ENCODE measurements at places on chromosomes 3 and 15.

- DNase-seq: no peak
These were observed 44.5 kb downstream of the GBE1 start for GRCh38 chr3:81716870-81717509.

GRCh38 chr15:82810061-82810889 lies 847 bp downstream of the WHAMM start:
- DNase-seq: no peak

DNA sequence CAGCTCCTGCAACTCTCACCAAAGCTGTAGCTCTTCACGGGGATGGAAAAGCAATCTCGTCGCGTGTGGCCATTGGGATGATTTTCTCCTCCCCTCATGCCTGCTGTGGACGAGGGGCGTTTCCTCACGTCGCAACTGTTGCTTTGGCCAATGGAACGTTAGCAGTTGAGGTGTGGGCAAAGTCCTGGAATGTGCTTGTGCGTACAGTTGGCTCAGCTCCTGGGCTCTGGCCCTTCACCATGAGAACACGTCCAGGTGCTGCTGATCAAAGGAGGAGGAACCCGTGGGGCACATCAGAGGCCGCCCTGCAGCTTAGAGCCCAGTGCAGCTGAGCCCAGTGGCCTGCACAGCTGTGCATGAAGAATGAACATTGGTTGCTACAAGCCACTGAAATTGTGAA lies 186.1 kb downstream of the TJP1 start:
- no peak for DNase-seq

DNA sequence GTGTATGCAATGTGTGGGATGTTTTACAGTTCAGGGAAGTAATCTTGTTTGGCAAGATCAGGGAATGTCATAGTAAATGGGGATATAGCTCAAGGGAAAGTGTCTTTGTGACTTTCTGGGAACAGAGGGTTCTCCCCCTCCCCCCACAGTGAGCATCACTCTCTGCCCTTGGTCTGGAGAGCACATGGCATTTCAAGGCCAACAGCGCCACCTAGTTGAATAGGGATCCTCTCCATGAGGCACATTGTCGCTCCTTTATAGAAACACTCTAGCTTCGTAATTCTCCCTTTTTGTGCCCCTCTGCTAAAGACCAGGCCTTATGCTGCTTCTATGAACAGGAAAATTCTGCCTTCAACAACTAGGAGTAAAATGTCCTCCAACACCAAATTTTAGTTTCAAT lies 37.1 kb upstream of the ARNT2 start:
- DNase-seq: no peak

GRCh38 chr3:118802325-118803095 lies 232.1 kb downstream of the IGSF11 start:
- DNase-seq: no peak

DNA sequence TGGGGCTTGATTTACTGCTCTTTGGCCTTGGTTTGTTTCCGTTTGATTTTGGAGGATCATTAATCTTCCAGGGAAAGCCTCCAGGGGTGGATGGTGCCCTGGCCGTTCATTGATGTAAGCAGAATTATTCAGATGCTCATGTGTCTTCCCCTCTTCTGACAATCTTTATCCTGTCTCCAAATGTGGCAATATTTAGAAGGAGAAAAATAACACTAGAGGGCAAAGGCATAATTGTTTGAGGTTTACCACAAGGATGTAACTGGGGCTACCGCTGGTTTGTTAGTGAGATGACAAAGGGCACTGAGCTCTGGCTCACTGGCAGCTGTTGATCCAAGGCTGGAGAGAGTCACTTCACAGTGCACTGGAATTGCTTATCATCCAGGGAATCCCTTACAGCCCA lies 18.2 kb upstream of the PLCL2 start:
- no peak for DNase-seq

- DNase-seq: no peak
These were observed 126.9 kb downstream of the THRB start for GRCh38 chr3:24367664-24368264.

- DNase-seq: no peak
These were observed 345.7 kb upstream of the RBMS3 start for GRCh38 chr3:28935146-28935545.

GRCh38 chr3:356952-357351 lies 160.4 kb downstream of the CHL1 start:
- no peak for DNase-seq

DNA sequence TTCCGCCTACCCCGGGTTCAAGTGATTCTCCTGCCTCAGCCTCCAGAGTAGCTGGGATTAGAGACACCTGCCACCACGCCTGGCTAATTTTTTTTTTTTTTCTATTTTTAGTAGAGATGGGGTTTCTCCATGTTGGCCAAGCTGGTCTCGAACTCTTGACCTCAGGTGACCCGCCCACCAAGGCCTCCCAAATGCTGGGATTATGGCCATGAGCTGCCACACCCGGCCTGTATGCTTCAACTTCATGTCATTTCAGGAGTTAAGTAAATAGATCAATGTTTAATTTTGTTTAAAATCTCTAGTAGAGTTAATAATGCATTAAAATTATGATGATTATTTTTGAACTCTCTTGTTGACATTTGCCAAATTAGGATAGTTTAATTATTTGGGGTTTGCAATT lies 121.1 kb upstream of the ALDH1A3 start:
- DNase-seq: no peak

- DNase-seq: no peak
These were observed 275.6 kb upstream of the PROK2 start for GRCh38 chr3:72060447-72061034.

DNA sequence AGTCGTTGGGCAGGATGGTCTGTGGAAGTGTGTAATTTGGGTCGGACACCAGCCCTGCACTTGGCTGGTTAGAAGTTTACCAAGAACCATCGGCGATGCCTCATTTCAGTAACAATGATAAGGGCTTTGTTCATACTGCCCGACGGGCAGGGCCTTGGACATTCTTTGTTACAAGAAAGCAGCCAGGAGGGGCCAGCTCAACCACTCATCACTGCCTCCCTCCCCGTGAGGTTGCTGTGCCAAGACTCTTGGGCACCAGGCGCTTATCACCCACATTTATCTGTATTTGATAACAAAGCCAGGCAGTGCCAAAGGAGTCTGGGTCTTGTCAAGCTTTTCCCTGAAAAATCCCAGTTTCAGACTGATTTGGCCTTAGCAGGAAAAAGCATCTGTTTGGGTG lies 235.0 kb downstream of the ADAMTS17 start:
- DNase-seq: no peak

GRCh38 chr3:130699765-130700164 lies 46.9 kb downstream of the PIK3R4 start:
- no peak for DNase-seq

- peak; percentile 64 for DNase-seq
These were observed 338.8 kb upstream of the DNAJC19 start for GRCh38 chr3:181328346-181328745.

- DNase-seq: no peak
These were observed 747 bp downstream of the NSUN3 start for GRCh38 chr3:94063496-94064119.

GRCh38 chr15:69660114-69660513 lies 207.5 kb downstream of the RPLP1 start:
- no peak for DNase-seq

GRCh38 chr15:99485153-99485961 lies 80.4 kb upstream of the MEF2A start:
- DNase-seq: no peak

- no peak for DNase-seq
These were observed 58.7 kb downstream of the CD200 start for GRCh38 chr3:112391648-112392047.

DNA sequence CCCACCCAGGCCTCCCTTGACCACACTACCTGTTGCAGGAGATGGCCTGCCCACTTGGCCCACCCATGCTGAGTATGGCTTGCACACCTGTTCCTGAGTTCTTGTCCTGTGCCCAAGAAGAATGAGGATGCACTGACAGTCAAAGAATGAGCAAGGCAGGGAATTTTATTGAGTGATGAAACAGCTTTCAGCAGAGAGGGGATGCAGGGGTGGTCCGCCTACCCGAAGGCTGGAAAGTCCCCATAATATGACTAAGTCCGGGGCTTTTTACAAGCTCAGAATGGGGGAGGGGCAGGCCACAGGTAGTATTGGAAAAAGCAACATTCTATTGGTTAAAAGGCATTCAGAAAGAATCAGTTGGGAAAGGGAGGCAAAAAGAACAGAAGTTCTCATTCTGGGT lies 29.9 kb upstream of the RNU6-1 start:
- no peak for DNase-seq

DNA sequence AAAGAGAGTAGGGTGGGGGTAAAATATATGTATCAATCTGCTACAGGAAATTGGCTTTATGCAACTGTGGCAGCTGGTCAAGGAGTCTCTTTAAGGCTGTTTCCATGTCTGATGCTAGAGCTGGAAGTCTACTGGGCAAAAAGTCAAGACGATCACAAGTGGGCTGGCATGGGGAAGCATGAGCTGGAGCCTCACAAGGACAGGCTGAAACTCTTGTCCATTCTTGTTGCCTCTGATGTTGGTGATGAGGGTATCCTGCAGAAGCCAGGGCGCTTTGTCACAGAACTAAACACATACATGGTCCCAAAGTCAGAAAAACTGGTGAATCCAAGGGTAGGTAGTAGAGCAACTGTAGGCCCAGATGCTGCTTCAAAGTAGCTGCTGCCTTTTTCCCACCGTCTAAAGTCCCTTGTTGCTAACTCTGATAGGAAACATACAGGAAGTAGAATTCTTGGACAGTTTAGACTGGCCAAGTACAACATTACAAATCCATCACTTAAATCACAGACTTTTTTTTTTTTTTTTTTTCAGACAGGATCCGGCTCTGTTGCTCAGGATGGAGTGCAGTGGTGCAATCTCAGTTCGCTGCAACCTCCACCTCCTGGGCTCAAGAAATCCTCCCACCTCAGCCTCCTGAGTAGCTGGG lies 54.2 kb downstream of the RPL39L start:
- no peak for DNase-seq

DNA sequence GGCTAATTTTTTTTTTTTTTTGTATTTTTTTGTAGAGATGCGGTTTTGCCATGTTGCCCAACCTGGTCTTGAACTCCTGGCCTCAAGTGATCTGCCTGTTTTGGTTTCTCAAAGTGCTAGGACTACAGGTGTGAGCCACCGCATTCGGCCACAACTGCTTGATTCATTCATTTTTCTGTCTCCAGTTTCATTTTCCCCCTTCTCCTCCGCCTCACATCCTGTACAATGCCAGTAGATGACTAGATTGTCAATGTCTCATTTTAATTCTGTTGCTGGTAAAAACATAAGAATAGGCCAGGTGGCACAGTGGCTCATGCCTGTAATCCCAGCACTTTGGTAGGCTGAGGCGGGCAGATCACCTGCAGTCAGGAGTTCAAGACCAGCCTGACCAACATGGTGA lies 12.0 kb upstream of the ZNF592 start:
- DNase-seq: no peak

GRCh38 chr3:170502297-170502696 lies 83.6 kb downstream of the SLC7A14 start:
- no peak for DNase-seq

- DNase-seq: no peak
These were observed 114.8 kb downstream of the FRMD4B start for GRCh38 chr3:69271098-69271497.

DNA sequence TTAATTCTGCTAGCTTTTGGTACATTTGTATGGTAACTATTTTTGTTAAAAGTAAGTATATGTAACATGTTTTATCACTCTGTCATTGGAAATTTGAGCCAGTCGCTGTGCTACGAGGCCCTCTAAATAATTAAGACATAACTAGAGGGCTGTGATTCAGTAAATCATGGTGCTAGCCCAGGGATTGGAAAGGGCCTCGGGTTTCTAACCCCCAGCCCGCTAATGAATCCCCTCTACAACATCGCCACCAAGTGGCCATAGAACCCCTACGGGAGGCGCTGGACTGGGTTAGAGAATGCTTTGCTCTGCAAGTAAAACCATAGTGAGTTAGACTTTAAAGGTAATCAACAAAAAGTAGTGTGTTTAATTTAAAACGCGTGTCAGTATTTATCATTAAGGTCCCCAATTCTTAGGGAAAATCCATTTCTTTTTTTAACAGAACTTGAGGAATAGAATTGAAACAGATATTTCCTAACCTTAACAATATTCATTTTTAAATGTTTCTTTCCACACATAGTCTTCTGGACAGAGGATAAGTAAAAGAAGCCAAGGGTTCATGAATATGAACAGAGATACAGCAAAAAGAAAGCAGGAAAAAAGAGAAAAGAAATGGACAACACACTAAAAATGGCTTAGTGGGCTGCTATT lies 744.7 kb downstream of the EPHA3 start:
- no peak for DNase-seq

- no peak for DNase-seq
These were observed 5.1 kb downstream of the ABI3BP start for GRCh38 chr3:100988080-100988479.

GRCh38 chr3:180072786-180073185 lies 36.0 kb upstream of the PEX5L start:
- no peak for DNase-seq

DNA sequence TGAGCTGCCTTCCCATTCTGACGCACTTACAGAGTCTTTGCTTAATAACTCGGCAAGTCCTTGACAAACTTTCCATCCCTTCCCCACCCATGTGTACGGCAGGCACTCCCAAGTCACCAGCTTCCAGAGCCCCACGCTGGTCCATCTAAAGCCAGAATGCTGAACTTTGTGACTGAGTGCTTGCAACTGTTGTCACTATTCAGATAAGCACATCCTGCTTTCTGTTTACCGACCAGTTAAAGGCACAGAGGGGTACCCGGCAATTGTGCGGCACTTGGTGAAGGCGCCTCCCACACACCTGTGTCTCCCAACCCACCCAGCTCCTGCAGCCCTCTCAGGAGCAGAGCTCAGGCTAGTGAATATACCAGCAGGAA lies 430.6 kb downstream of the FOXP1 start:
- no peak for DNase-seq

GRCh38 chr3:11300970-11301369 lies 28.8 kb downstream of the ATG7 start:
- no peak for DNase-seq

GRCh38 chr3:54625805-54626787 lies 301.8 kb downstream of the LRTM1 start:
- DNase-seq: no peak

DNA sequence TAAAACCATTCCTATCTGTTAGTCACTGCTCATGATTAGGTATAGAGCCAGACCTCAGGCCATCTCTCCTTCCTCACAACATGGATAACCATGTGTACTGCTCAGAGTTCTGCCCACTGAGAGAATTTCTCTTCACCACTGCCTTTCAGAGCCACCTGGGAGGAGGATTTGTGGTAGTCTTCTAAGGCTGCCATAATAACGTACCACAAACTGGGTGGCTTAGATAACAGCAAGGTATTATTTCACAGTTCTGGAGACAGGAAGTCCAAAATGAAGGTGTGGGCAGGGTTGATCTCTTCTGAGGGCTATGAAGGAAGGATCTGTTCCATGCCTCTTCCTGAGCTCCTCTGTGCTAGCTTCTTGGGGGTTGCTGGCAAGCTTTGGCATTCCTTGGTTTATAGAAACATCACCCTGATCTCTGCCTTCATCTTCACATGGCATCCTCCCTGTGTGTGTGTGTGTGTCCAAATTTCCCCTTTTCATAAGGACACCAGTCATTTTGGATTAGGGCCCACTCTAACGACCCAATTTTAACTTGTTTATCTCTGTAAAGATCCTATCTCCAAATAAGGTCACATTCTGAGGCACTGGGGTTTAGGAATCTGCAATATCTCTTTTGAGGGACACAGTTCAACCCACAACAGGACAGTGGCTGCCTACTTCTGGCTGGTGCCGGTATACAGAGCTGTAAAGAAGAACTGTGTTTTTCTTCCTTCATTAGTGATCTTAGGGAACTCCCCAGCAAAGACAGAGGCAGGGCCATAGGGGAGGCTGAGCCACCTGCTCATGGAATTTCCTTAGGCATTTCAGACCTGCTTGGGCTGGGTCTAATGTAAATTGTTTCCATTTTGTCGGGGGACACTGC lies 42.1 kb upstream of the NOX5 start:
- no peak for DNase-seq

GRCh38 chr3:46277476-46277875 lies 35.2 kb downstream of the CCR3 start:
- no peak for DNase-seq
